Mesenchymal stem cell (in vitro differentiated cells and primary cell): ENCODE measurements at places on chromosomes 3 and 15.

GRCh38 chr3:127690106-127690505 is 17.4 kb downstream of the ABTB1 start:
- no peak overlapping the region for H3K4me3 ChIP-seq
- H3K36me3 ChIP-seq: peaks cover 41% of the 10 kb centered on the region

GRCh38 chr15:58217460-58217859 is 79.3 kb downstream of the AQP9 start:
- no peaks in the 10 kb centered on the region for H3K4me1 ChIP-seq
- H3K27ac ChIP-seq: no peak overlapping the region
- no peaks in the 10 kb centered on the region for H3K36me3 ChIP-seq
- DNase-seq: no peak

GRCh38 chr3:30711151-30711550 is 104.8 kb downstream of the TGFBR2 start:
- H3K27me3 ChIP-seq: no peaks in the 10 kb centered on the region
- H3K27ac ChIP-seq: no peak overlapping the region
- H3K36me3 ChIP-seq: no peaks in the 10 kb centered on the region
- peaks cover 1% of the 10 kb centered on the region for H3K4me1 ChIP-seq

- peaks cover 8% of the 10 kb centered on the region for H3K4me1 ChIP-seq
- H3K27ac ChIP-seq: no peak overlapping the region
- no peak for DNase-seq
- no peaks in the 10 kb centered on the region for H3K36me3 ChIP-seq
- no peaks in the 10 kb centered on the region for H3K27me3 ChIP-seq
Measured at GRCh38 chr3:138916824-138917223, 30.1 kb downstream of the FOXL2 start.

DNA sequence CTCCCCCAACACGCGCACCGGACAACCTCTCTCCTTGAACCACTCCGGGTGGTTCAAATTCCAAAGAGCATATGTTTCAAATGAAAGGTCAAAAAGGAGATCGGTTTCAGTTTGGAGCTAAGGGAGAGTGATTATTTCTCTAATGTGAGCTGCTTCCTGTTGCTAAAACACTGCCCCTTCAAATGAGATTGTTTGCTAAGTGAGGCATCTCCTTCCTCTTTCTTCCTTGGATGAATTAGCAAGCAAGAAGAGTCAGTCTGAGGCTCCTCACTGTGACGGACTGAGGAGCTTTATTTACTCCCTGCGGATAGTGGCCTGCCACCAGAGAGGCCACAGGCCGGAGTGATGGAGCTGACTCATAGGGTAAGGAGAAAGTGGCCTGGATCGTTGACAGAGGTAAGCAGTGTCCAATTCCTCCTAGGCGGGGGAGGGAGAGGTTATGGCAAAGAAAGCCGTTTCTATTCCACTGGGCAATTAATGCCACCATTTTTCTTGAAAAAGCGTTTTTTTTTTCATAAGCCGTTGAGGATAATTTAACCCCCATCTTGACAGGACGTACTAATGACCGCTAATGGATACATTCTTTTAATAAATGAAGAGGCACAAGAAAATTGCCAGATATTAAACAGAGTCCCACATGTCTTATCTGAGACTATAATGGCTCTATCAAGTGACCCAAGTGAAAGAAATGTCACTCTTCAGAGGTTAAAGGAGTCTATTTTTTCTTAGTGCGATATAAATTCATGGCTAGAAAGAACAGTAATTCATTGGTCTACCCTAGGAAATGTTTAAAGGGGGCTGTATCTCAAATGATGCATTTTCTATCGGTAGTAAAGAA is 167.0 kb upstream of the ANKRD28 start:
- peak overlapping the region; percentile 29 for H3K27ac ChIP-seq
- H3K27me3 ChIP-seq: no peaks in the 10 kb centered on the region
- no peak overlapping the region for H3K4me3 ChIP-seq
- DNase-seq: peak; percentile 50
- H3K36me3 ChIP-seq: peaks cover under 1% of the 10 kb centered on the region
- H3K4me1 ChIP-seq: peaks cover 1% of the 10 kb centered on the region

GRCh38 chr15:85622221-85622831 is 172.4 kb downstream of the KLHL25 start:
- no peaks in the 10 kb centered on the region for H3K27me3 ChIP-seq
- peaks cover 19% of the 10 kb centered on the region for H3K36me3 ChIP-seq
- no peak overlapping the region for H3K27ac ChIP-seq
- no peak overlapping the region for H3K4me3 ChIP-seq

GRCh38 chr3:134251731-134252391 is 1.2 kb upstream of the RYK start:
- no peaks in the 10 kb centered on the region for H3K36me3 ChIP-seq
- H3K27me3 ChIP-seq: no peaks in the 10 kb centered on the region
- peak overlapping the region; percentile 84 for H3K4me3 ChIP-seq
- peaks cover 11% of the 10 kb centered on the region for H3K4me1 ChIP-seq
